ENCODE measurements at places on chromosomes 3 and 15. TPM values are rescaled to one million over a fixed set of nuclear protein-coding genes. Genes with fewer than 3 reads are reported as not detected.

SMAD6 gene
- total RNA-seq, result 20.8 TPM

RTP3 gene
- total RNA-seq, result not detected

POTEB2 gene
- total RNA-seq, result not detected

MST1R gene
- 1.4 TPM for total RNA-seq

OR5H15 gene
- not detected for total RNA-seq

CYP11A1 gene
- 0.26 TPM for total RNA-seq

CHST2 gene
- 13.0 TPM for total RNA-seq

WDR53 gene
- total RNA-seq, result 6.3 TPM

Data from smooth muscle cell of the pulmonary artery (primary cell).